Stimulated activated CD8-positive, alpha-beta memory T cell treated with anti-CD3 and anti-CD28 coated beads, Interleukin-15, amount 100 ng/mL, for 48 hours (primary cell): ENCODE measurements at places on chromosomes 2 and 18.

- DNase-seq, result no peak
These were observed 74.7 kb upstream of the MAP4K3 start for GRCh38 chr2:39511605-39512433.

DNA sequence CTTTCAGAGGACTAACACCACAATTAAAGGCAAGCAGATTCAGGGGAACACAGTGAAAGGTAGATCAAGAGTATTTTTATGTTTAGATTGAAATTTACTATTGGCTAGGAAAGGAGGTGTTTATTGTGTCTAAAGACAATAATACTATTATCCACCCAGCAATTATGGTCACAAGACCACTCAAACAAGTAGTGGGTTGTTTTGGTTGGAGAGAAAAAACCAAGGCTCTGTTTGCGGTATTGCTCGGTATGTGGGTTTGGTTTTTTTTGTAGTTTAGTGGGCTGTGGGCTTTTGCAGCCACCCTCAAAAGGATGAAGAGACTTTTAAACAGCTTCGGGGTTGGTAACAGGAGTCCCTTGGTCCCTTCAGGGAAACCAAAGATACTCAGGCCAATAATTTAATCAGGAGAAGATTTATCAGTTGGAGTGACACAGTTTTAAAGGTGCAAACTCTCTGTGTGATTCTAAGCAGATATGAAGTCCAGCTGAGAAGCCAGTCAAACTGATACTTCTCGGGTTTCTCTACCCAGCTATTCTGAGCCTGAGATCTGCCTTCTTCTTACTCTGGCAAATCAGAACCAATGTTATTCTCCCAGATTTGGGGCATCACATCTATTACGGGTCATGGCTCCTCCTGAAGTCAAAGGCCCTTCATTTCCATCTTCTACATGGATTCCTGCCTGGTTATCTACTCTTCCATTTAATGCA lies 55.3 kb downstream of the DCC start:
- DNase-seq, result no peak

DNA sequence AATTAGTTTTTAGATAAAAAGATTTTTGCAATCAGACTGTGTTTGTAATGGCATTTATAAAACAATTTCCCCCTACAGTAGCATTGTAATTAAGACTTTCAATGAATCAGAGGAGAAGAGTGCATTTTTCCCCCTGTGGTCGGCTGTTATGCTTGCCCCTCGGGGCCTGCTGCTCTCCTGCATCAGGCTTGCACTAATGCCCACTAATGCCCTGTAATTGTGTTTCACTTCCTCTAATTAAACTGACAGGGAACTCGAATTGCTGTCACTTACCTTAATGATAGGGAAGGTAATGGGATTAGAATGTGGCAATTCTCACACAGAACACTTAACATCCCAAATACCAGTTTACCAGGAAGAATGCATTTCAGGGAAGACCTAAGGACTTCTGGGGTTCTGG lies 61.2 kb upstream of the LRRTM1 start:
- no peak for DNase-seq

DNA sequence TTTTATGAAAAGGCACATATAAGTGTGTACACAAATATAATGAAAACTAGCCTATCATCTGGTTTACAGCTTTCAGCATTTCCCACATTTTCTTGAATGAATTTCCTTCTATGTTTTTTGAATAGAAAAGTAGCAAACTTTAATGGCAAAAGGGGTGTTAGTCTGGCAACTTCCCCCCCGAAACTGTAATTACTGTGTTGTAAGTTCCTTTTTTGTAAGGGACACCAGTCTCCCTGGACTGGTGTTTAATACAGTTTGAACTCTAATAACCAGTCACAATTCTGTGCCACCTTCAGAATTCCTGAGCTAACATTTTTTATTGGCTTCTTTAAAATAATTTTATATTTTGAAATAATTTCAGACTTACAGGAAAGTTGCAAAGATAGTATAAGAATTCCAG lies 94.2 kb downstream of the ACSL3 start:
- DNase-seq, result no peak

GRCh38 chr2:60329225-60329624 lies 224.2 kb downstream of the BCL11A start:
- DNase-seq, result no peak

GRCh38 chr2:66865161-66865560 lies 430.2 kb downstream of the MEIS1 start:
- no peak for DNase-seq

DNA sequence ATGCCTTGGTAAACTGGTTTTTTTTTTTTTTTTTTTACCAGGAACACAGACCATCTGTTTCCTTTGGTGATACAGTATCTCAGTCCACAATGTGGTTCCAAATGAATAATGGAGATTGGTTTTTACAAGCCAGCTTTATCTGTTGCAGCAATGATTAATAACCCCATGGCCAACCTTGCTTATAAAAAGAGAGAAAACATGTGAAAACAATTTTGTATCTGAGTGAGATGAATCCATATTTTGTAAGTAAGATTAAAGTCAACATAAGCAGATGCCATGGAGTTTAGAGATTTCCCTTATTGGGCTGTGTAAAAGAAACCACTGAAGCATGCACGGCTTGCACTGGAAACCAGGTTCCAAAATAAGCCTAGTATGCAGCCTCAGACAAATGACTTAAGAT lies 108.6 kb upstream of the CNTNAP5 start:
- DNase-seq, result no peak

DNA sequence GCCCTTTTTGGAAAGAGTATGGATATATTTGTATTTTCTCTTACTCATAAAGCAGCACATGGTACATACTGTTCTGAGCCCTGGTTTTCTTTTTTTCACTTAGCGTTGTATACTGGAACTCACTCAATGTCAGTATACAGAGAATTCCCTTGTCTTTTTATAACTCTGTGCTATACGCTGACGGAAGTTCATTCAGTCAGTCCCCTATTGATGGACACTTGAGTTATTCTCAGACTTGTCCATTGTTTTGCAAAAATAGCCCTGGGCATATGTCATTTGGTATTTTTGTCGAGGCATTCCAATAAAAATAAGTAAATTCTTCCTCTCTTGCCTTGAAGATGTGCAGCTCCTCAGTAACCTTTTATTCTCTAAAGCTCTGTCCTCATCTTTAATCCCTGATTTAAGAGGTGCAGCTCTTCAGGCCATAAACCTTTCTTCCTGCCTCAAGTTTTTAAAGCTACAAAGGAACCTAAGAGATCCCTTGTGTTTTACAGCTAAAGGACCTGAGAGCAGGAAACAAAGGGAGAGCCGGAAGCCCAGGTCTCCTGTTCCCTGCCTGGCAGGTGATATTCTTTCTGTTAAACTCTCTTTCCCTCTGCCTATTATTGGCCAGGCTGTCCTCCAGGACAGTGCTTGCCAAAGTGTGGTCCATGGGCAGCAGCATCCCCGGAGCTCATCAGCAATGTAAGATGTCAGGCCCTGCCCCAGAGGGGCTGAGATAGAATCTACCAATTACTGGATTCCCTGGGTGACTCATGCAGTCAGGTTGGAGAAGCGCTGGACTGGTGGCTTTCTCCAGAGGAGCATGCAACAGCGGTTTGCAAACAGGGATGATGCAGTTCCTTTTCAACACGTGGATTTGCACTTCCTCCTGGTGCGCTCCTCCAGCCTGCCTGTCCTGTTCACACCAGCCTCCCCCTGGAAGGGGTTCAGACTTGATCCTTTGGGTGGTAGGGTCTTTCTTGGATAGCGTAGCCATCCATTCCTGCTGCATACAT lies 158.0 kb downstream of the NEDD4L start:
- DNase-seq, result no peak

GRCh38 chr2:217914078-217914477 lies 88.7 kb downstream of the TNS1 start:
- no peak for DNase-seq

DNA sequence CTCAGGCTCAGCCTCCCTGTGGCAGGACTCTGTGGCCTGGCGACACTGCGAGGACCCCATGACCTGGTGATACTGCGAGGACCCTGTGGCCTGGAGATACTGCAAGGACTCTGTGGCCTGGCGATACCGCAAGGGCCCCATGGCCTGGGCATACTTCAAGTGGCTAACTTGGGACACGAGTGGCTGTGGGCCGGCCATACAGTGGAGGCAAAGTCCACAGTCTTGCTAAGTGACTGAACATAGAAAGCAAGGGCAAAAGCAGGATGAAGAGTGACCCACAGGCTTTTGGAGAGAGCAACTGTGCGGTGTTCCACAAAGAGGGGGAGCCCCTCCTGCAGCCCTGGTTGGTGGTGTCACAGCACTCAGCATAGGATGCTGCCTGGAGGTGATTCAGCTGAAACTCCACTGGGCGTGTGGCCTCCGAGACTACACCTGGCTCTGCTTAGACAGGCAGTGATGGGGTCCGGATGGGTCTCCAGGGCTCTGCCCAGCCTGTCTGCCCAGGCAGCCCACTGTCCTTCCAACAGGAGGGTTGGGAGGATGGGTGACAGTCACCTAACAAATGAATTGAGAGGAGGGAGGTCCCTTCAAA lies 691.0 kb upstream of the HS6ST1 start:
- no peak for DNase-seq

DNA sequence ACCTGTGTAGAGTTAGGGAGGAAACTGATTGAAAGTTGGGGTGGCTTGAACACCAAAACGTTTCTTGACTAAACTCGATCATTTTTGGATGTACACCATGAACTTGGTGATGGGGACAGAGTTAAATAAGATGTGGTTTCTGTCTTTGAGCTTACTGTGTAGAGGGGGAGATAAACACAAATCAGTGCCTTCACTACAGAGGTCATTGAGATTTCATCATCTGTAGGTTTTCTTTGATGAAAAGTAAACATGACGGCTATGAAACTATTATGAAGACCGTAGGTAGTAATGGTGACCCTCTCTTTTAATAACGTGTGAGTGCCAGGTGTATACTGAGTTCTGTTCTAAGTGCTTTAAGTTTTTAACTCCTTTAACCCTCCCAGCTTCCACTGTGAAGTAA lies 6.5 kb downstream of the LCLAT1 start:
- DNase-seq, result no peak

DNA sequence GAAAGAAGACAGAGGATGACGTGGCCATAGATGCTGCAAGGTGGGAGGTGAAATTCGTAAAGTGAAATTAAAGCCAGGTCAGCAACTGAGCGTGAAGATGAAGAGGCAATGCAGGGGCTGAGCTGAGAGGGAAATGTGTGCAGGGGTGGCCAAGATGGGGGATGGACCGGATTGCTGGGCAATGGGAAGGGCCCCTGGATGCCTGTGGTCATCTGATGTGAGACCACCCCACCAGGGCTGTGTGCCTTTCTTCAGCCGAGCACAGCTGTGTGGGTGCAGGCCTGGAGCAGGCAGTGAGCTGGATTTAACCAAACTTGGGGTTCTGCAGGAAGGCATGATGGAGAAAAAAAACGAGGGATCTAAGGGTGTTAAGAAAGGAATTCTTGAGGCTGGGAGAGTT lies 80.4 kb downstream of the ZCCHC2 start:
- no peak for DNase-seq

- DNase-seq, result no peak
These were observed 373.3 kb downstream of the IRS1 start for GRCh38 chr2:226426292-226426736.

DNA sequence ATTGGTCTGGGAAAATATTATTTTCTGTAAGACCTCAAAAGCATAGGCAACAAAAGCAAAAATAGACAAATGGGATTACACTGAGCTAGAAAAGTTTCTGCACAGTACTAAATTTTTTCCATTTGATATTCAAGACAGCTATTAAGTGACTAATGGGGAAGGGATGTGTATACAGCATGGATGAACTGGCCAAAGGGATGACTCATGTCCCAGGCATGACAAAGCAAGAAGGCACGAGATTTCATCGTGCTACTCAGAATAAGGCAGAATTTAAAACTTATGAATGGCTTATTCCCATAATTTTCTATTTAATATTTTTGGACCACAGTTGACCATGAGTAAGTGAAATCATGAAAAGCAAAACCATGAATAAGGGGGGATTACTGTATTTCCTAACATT lies 1250.1 kb upstream of the GYPC start:
- DNase-seq, result no peak

GRCh38 chr18:75456199-75456631 lies 28.7 kb upstream of the SMIM21 start:
- no peak for DNase-seq

- DNase-seq, result no peak
These were observed 73.4 kb downstream of the INPP4A start for GRCh38 chr2:98518101-98518500.

GRCh38 chr2:12282780-12283695 lies 433.7 kb upstream of the TRIB2 start:
- DNase-seq, result no peak

- no peak for DNase-seq
These were observed 144.2 kb upstream of the ARL4C start for GRCh38 chr2:234641086-234641485.

DNA sequence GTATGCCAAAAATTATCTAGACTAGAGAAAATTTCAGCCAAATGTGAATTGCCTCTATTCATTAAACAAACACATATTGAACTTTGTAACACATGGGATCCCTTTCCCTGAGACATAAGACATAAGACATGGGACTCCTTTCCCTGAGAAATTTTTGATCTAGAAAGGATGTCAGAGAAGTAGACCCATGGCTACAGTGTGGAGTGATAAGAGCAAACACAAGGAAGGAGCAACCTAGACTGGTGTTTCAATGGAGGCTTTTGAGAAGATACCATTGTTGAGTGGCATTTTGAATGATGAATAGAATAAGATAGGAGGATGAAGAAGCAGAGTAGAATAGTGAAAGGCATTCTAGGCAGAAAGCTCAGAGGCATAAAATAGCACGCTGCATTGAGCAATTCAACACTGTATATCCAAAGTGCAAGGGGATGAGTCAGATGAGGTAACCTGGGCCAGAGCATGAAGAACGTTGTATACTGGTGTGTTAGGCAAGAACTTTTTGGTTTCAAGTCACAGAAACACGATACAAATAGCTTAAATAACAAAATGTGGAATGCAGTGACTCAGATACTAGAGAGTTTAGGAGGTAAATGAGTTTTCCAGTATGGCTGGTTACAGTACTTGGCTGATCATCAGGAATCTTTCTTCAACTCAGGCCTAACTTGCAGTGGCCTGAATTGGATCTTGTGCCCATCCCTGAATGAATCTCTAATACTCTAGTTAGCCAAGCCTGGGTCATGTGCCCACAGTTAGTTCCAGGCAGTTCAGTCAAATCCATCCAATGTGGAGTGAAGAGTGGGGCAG lies 129.8 kb upstream of the TANK start:
- DNase-seq, result no peak

- no peak for DNase-seq
These were observed 135.8 kb downstream of the METTL8 start for GRCh38 chr2:171297956-171298355.

- DNase-seq, result no peak
These were observed 1.2 kb downstream of the TLX2 start for GRCh38 chr2:74515271-74515980.

DNA sequence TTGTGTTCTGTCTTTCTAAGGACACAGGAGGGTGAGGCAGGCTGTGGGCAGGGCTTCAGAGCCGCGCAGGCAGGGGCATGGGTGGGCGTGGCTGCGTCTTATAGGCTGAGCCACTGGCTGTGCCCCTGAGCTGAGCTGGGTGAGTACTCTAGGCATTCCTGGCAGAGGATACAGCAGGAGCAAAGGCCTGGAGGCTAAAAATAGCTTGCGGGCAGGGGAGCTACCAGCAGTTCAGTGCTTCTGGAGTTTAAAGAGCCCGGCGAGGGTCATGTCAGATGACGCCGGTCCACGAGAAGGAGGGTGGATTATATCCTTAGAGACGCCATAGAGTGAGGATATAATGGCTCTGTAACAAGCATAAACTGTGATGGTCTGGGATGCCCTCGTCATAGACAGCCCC lies 31.5 kb upstream of the PDIA6 start:
- no peak for DNase-seq
